WTC11 (cell line): ENCODE measurements at places on chromosomes 5 and 9.

- no peak for DNase-seq
Measured at GRCh38 chr9:94827584-94828304, 101.2 kb downstream of the AOPEP start.

DNA sequence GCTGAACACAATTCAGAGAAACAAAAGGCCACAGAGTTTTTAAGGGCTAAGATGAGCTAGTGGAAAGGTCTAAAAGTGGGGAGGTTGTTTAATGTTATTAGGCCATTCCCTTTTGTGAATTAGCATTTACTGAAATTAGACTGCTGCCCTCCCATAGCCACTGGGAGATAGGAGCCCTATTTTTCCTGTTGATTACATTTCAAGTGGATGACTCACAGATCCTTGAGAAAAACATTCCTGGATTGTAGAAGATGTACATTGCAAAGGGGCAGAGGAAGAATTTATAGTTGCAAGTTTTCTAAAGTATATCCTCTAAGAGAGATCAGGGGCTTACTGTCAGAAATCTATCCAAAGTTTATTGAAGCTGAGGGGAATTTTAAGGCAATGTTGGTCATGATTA lies 367.1 kb upstream of the IZUMO3 start:
- DNase-seq, result no peak

DNA sequence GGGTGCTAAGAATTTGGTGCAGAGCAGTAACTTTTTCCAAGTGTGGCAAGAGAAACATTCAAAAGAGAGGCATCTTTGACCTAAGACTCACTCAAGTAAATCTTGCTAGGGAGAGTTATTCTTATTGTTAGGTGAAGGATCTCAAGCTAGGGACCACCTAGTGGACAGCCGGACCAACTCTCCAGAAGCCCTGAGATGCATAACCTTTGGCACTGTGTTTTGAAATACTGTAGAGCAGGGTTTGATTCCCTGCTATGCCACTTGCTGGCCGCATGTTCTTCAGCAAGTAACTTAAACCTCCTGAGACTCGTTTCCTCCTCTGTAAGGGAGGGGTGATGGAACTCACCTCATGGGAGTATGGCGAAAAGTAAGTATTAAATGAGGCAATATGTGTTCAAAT lies 336.1 kb upstream of the ADAMTSL1 start:
- no peak for DNase-seq

DNA sequence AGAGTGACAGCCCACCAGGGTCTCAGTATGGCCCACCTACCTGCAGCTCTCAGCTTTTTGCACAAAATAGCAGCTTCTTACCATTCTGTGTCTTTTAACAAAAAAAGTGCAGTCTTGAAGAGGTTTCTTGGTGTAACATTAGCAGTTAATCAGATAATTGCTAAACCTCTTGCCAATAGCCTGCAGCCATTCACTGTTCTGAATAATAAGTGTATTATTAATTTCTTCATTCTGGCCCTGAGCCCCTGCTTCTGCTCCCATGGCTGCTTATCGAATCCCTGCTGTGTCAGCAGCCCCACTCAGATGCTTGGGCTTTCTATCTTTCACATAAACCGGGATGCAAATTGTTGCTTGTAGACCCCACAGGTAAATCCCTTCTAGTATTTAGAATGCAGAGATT lies 485.9 kb downstream of the CAAP1 start:
- DNase-seq, result no peak

- no peak for DNase-seq
Measured at GRCh38 chr5:142977363-142978051, 207.3 kb downstream of the ARHGAP26 start.

- DNase-seq, result no peak
Measured at GRCh38 chr9:38414040-38414723, 10.1 kb downstream of the IGFBPL1 start.

- no peak for DNase-seq
Measured at GRCh38 chr9:126125177-126125576, 201.5 kb upstream of the MVB12B start.

DNA sequence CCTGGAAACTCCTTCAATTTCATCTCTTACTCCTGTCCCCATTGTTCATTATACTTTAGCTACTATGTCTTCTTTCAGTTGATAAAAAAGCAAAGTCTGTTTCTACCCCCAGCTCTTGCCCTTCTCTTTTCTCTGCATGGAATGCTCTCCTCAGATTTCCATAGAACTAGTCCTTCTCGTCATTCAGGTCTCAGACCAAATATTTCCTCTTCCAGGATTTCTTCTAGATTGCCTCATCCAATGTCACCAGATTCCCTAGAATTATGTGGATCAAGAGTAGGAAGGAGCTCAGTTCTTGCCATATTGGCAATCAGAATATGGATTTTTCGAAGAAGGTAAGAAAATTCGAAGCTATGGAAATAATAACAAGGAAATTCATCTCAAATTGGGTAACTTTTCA lies 176.1 kb downstream of the GABRG2 start:
- no peak for DNase-seq

DNA sequence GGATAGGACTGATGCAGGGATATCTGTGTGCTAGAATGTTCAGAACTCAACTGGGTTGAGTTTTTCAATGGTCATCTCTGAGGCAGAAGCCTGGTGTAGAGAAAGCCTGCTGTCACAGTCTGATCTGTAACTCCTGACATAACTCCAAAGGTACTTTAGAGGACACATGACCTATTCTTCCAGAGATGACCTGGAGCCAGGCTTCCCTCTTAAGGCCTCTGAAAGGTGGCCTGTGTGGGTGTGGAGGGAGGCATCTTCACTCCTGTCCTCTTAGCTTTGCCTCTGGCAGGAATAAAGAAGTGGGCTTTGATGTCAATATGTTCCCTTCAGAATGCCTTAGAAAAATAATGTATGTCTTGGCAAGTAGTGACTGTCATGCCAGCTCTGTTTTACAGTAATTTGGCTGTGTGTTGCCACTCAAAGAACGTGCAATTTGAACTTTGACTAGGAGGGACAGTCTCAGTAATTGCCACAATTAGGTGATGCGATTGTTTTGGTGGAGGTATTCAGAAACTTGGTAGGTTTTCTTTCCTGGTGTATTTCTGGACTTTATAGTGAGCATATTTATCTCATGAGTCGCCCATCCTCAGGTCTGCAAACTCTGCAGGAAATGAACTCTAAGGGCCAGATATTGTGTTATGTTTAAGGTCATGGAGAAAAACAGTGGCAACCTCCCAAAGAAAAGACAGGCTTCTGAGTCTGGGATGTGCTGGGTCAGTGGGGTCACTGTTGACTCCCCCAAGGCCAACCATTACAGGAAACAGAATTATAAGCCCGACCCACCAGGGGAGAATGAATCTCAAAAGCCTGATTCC lies 3.2 kb upstream of the C5orf63 start:
- DNase-seq, result no peak

GRCh38 chr9:14451949-14452348 lies 138.0 kb upstream of the NFIB start:
- no peak for DNase-seq

- DNase-seq, result no peak
Measured at GRCh38 chr5:153903321-153903720, 135.4 kb downstream of the FAM114A2 start.

- peak; percentile 20 for DNase-seq
Measured at GRCh38 chr5:112276991-112277390, 142.1 kb downstream of the EPB41L4A start.

GRCh38 chr9:121992571-121993212 lies 100.4 kb downstream of the TTLL11 start:
- DNase-seq, result peak; percentile 39

GRCh38 chr9:87062746-87063145 lies 115.4 kb upstream of the GAS1 start:
- no peak for DNase-seq

DNA sequence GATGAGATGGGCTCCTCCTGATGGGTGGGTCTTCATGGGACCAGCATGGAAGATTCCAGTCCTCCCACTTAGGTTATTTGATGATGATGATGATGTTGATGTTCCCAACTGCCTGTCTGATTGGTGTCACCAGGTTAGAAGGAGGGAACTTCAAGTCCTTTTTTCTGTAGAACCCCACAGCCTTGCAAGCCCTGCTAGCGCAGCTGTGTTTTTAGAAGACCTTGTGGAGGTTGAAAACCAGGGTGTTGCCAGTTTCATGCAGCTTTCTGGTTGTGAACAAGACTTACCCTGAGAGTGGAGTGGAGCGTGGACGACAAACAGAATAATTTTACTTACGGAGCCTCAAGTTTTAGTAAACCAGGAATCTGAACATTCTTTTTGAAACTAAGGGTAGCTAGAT lies 83.0 kb downstream of the TRIO start:
- DNase-seq, result no peak

GRCh38 chr5:1666812-1667588 lies 132.6 kb downstream of the MRPL36 start:
- DNase-seq, result peak; percentile 88

GRCh38 chr5:68214482-68215207 lies 911 bp upstream of the PIK3R1 start:
- DNase-seq, result no peak

DNA sequence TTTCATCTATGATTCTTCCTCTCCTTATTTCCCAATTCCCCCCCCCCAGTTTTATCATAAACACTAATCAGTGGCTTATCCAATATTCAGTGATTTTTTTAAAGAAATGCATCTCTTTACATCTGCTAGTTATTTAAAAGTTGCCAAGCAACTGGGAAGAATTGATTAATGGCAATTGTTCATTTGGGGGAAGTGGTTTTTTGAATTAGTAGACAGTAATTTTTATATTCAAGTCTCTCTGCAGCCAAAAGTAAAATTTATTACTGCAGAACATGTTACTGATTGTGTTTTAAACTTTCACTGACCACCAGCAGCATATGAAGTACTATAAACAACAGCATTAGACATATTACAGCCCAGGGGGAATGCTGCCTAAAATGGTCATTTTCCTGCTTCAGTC lies 308.8 kb upstream of the NREP start:
- no peak for DNase-seq

DNA sequence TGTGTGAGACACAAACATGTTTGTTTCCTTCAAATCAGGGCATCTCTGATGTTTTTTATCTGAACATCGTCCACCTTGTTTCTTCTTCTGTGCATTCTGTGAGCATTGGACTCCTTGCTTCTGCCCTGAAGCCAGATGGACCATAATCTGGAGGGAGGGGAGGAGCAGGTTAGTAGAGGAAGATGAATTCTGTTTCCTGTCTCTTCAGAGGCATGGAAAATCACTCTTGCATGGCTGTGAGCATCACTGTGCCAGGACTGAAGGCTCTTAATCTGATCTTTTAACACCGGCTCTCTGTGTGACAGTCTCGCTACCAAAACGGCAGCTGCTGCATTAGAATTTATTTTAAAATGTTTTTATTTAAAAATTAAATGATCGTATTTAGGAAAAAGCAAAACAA lies 43.3 kb downstream of the TLE4 start:
- DNase-seq, result no peak

- DNase-seq, result no peak
Measured at GRCh38 chr5:10145923-10146401, 103.7 kb downstream of the ATPSCKMT start.

- DNase-seq, result no peak
Measured at GRCh38 chr9:107691664-107692063, 202.1 kb upstream of the KLF4 start.

DNA sequence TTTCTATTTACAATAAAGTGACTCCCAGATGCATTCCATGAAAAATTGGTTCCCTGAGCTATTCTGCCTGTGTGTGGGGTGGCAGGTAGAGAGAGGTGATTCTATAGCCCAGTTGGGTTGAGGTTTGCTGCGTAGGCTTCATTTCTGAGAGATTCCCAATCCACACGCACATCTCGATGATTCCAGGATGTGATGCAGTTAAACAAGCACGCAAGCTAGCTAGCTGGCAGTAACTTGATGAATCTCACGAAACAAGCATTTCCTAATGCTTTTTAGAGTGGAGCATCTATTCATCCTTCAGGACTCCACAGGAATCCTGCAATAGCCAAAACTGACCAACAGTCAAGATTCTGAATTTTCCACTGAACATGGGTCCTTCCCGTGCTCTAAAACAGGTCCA lies 43.8 kb upstream of the CER1 start:
- DNase-seq, result no peak

- no peak for DNase-seq
Measured at GRCh38 chr5:10329820-10330481, 22.2 kb upstream of the CMBL start.

DNA sequence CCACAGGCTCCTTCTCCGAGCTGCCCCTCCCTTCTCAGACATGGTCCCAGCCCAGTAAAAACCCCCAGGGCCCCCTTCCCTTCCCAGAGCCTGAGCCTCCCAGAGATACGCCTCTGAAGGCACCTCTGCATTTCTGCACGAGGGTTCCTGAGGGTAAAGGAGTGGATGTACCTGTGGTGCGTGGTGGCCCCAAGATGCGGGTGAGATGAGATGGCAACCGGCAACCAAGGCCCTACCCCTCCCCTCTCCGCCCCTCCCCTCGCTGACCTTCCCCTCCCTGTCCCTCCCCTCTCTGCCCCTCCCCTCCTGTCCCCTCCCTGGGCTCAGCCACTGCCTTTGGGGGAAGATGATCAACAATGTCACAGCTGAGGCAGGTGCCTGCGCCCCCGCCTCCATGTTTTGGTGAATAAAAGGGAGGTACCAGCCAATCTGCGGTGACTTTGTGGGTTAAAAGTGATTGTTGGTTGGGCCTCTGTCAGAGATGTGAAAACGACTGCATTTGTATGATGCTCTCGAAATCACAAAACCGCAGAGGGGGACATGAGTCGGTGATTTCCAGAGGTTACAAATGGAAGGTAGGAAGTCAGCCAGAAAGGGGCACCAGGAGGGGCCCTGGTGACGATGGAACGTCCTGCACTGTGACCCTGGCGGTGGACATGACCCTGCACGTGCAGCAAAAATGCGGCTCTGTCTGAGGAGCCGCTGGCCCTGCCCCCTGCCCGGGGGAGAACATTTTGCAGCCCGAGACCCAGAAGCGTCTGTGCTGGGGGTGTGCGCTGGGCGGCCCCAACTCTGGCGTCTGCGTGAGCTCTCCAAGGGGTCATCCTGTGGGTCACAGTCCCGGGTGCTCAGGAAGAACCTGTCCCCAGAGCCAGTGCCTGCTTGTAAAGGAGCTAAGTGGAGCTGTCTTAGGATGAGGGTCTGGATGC lies 3.7 kb downstream of the LCN9 start:
- DNase-seq, result no peak

- DNase-seq, result no peak
Measured at GRCh38 chr9:112218908-112219307, 43.8 kb upstream of the SUSD1 start.

DNA sequence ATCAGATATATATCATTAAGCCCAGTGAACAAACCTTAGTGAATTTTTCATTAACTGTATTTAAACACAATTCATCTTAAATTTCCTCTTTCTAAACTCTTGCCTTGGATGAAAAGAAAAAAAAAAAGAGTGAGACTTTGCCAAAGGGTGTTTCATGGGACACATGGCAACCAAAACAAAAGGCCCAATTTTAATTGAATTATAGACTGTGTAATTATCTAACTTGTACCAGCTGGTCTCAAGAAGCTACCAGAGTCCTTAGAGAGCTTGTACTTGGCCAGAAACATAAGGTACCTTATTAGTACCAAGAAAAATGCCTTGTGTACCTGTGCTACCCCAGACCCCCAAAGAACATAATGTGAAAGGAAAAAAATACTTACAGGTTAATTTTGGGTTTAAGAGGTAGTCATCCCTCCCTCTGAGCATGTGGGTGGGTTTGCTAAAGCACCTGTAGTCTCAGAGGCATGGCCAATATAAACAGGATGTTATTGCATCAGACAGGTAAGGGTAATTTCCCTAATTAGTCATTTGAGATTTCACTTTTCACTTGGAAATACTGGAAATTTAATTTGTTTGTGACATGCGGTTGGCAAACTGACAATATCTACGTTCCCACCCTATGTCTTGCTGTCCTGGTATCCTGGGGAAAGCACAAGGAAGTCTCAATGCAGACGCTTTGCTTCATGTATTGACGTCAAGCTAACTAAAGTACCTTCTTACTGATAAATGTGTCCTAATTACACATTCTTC lies 90.1 kb downstream of the SNCAIP start:
- no peak for DNase-seq

GRCh38 chr5:142426129-142427014 lies 101.6 kb upstream of the SPRY4 start:
- DNase-seq, result no peak
